ENCODE measurements at places on chromosomes 2 and 18. TPM values are rescaled to one million over a fixed set of nuclear protein-coding genes. Genes with fewer than 3 reads are reported as not detected.

PAPOLG gene
- 12.3 TPM for total RNA-seq

CCDC68 gene
- 0.79 TPM for total RNA-seq

GRB14 gene
- total RNA-seq, result 0.98 TPM

NYAP2 gene
- not detected for total RNA-seq

ANO7 gene
- total RNA-seq, result 0.79 TPM

SRD5A2 gene
- not detected for total RNA-seq

GTF2A1L gene
- total RNA-seq, result not detected

BCL11A gene
- total RNA-seq, result 10.8 TPM

PSMD14 gene
- total RNA-seq, result 99.0 TPM

CD8B gene
- not detected for total RNA-seq

SH3YL1 gene
- 59.2 TPM for total RNA-seq

HOXD13 gene
- not detected for total RNA-seq

RMDN2 gene
- total RNA-seq, result 4.1 TPM

ASB18 gene
- total RNA-seq, result not detected

RFTN2 gene
- not detected for total RNA-seq

TXNDC2 gene
- total RNA-seq, result not detected

FTCDNL1 gene
- total RNA-seq, result 0.09 TPM

ICA1L gene
- 1.1 TPM for total RNA-seq

UGT1A5 gene
- 3.2 TPM for total RNA-seq

KCNK3 gene
- total RNA-seq, result not detected

ERCC3 gene
- 17.9 TPM for total RNA-seq

SLC35F6 gene
- 43.9 TPM for total RNA-seq

TTLL4 gene
- total RNA-seq, result 15.0 TPM

C2orf15 gene
- 1.6 TPM for total RNA-seq

CYP26B1 gene
- total RNA-seq, result 3.7 TPM

MAP2 gene
- total RNA-seq, result 5.6 TPM

TM4SF20 gene
- not detected for total RNA-seq

DARS1 gene
- 81.7 TPM for total RNA-seq

PXDN gene
- 57.2 TPM for total RNA-seq

SERPINB3 gene
- total RNA-seq, result 212 TPM

KCNG2 gene
- total RNA-seq, result not detected

GLI2 gene
- total RNA-seq, result 0.85 TPM

COL3A1 gene
- total RNA-seq, result 16.9 TPM

TFPI gene
- total RNA-seq, result 4.4 TPM

CELF4 gene
- total RNA-seq, result not detected

All from airway epithelial cell (primary cell).